Stimulated activated CD4-positive, alpha-beta T cell treated with anti-CD3 and anti-CD28 coated beads, Interleukin-4, amount 100 ng/mL, for 24 hours (primary cell): ENCODE measurements at places on chromosomes 12 and 14.
A peak's percentile ranks its signal among the peaks of the same experiment; 100 is the strongest.

DNA sequence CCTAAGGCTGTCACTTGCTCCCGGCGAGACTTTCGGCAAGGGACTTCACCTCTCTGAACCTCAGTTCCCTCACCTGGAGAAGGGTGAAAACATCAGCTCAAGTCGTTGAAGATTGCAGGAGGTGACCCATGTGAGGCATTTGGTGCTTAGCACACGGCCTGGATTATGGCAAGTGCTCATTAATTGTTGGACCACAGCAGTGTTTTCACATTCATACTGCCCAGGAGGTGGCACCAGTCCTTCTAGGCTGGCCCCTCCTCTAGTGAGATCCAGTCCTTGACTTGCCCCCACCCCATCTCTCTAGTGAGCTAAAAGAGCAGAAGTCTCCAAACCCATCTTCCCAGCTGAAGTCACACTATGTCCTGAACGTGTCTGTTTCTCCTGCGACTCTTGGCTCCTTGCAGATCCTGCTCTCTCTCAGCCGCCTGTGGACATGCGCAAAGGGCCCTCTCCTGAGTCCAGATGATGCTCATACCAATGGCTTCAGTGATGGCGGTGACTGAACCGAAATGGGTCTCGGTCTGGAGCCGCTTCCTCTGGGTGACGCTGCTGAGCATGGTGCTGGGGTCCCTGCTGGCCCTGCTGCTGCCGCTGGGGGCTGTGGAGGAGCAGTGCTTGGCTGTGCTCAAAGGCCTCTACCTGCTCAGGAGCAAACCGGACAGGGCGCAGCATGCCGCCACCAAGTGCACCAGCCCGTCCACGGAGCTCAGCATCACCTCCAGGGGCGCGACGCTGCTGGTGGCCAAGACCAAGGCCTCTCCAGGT, 1.6 kb downstream of the FICD start:
- DNase-seq = no peak

DNA sequence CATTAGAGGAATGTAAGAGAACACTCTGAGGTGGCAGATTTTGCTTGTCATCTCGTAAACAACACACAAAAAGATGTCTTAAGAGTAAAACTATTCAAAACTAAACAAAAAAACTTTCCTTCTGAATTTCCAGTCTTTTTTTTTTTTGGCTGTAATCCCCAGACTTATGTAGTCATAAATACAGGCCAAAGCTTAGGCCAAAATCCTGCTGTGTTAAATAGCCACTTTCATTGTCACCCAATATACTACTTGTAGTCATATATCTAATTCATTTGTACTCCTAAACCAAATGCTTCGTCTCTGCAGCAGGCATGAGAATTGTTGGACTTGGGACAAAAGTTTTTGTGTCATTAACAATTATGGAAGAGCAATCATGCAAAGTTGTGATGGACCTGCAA, 103.5 kb upstream of the ATF1 start:
- DNase-seq = no peak

DNA sequence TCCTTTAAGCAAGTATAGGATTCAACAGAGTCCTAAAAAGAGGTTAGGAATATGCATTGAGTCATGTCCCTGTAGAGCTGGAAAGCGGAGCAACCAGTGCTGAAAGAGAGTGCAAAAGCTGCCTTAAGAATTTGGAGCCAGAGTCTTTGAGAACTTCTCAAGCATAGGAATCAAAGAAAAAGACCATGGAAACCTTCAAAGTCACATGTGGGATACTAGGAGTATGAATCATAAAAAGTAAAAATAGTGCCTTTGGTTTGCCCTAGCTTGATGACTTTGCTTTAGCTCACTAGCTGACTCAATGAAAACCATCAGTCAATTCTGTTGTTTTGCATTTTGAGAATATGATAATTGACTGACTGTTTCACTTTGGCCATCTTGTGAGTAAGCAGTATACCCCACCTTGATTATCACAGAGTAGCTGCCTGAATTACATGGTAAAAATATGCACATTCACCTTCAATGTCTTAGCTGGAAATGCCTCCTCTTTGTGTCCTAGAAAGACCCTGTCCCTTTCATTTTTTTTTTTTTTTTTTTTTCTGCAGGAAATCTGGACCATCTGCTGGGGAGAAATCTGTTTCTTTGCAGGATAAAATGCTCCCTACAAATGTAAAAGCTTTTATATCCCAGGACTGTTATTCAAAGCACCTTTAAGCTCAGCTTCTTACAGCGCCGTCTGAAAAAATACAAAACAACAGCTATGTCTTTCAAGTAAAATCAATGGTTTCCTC, 248.6 kb upstream of the KRR1 start:
- DNase-seq = no peak

GRCh38 chr14:20179218-20179617, 11.5 kb upstream of the OR11G2 start:
- no peak for DNase-seq

DNA sequence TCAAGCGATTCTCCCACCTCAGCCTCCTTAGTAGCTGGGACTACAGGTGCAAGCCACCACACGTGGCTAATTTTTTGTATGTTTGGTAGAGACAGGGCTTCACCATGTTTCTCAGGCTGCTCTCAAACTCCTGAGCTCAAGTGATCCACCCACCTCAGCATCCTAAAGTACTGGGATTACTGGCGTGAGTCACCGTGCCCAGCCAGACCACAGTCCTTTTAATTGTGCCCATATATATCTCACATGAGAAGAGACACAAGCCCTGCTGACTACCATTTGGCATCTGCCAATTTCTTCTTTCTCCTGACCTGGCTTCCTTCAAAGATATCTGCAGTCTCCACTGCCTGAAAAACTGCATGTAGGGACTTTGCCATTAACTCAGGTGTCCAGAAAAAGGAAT, 142.5 kb downstream of the DPY19L2 start:
- no peak for DNase-seq

GRCh38 chr14:70622111-70622712, 19.5 kb upstream of the TTC9 start:
- peak; percentile 52 for DNase-seq

GRCh38 chr12:67929384-67929772, 59.9 kb upstream of the IFNG-AS1 start:
- no peak for DNase-seq

- no peak for DNase-seq
Measured at GRCh38 chr14:100790502-100791347, 35.2 kb upstream of the MEG3 start.

DNA sequence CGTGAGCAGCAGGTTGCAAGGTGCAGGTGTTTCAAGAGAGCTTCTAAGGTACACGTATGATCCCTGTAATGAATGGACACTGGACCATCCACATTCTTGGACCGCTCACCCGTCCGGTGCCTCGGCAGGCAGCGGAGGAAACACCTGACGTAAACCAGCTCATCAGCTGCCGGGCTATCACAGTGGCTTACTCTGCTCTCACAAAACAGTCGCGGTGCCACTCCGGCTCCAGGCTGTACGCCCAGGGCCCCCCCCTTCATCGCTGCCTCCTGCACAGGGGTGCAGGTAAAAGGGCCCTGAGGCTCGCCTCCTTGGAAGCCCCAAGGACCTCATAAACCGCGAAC, 436 bp downstream of the VPS33A start:
- peak; percentile 44 for DNase-seq

DNA sequence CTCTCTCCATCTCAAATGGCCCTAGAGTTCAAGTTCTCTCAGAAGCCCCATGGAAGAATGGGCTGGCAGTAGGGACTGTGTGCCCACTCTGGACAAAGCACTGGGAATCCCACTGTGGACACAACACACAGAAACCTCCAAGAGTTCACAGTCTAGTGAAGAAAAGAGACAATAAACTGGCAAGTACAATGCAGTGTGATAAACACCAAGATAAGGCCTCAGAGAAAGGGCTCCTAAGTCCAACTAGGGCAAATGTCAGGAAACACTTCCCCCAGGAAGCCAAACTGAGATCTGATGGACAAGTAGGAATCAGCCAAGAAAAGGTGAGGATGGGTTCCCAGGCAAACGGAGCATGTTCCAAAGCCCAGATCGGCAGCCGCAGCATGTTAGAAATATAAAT, 5.4 kb downstream of the VSIG10 start:
- DNase-seq = no peak

GRCh38 chr12:106750524-106750923, 24.0 kb upstream of the RIC8B start:
- no peak for DNase-seq

GRCh38 chr12:120350576-120351350, 18.2 kb downstream of the MSI1 start:
- no peak for DNase-seq

DNA sequence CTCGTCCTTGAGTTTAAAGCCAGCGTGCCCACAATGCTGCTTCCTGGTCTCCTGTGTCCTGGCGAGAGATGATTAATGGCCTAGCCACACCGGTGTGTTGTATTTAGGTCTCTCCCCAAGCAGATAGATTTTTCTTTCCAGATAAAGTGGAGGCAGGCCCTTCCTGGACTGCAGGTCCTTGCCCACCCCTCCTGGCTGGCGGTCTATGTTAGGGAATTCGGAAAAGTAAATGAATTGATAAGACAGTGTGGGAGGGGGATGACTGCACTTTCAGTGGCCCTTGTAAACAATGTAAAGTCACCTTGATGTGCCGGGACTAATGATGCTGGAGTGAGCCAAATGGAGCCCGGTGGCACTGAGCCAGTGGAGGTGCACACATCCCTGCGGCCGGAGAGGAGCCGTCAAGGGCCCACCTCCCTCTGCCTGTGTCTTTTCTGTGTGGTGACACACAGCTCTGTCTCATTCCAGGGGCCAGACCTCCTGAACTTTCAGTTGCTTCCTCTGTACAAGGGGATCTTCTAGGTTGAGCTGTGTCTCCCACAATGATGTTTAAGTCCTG, 70.6 kb upstream of the ESRRB start:
- no peak for DNase-seq

DNA sequence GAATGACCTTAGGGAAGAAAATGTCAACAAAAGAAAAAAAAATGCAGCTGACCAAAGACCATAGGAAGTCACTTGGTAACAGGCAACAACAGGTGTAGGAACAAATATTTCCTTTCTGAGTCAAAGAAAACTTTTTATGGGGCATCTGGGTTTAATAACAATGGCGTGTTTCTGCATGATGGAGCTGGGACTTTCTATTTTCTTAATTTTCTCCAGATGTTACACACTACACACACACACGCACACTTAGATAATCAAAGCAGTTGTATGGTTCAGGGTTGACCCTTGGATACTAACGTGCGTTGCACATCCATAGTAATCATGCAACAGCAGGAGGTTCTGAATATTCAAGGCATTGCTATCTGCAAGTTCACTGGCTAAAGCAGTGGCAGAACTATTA, 47.9 kb upstream of the NTF3 start:
- no peak for DNase-seq

DNA sequence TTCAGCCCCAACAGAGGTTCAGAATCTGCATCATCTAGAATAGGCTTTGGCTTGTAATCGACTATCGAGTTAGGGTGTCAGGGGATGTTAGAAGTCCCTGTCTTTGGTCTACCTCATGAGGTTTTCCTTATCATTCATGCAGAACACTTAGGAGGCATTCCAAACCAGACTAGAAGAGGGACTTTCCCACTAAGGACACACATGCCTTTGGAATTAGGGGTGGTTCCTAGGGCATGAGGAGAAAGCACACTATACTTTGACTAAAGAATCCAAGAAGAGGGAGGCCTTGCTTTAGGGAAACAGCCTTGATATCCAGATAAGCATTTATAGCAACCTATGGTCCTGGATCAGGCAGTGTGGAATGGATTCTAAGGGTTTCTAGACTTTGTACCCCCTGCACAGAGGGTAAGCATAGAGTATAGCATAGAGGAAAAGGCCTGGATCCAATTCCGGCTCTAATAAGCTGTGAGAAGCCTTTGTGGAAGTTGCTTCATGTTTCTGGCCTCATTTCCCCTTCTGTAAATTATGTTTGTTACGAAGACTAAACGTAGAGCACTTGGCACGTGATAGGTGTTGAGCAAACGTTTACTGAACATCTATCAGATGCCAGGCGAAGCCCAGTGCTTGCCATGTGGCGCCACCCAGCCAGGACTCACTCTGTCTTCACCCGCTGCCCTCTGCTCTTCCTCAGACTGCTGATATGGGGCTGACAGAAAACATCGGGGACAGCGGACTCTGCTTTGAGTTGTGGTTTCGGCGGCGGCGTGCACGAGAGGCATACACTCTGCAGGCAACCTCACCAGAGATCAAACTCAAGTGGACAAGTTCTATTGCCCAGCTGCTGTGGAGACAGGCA, 13.2 kb downstream of the ZNF219 start:
- DNase-seq = no peak

DNA sequence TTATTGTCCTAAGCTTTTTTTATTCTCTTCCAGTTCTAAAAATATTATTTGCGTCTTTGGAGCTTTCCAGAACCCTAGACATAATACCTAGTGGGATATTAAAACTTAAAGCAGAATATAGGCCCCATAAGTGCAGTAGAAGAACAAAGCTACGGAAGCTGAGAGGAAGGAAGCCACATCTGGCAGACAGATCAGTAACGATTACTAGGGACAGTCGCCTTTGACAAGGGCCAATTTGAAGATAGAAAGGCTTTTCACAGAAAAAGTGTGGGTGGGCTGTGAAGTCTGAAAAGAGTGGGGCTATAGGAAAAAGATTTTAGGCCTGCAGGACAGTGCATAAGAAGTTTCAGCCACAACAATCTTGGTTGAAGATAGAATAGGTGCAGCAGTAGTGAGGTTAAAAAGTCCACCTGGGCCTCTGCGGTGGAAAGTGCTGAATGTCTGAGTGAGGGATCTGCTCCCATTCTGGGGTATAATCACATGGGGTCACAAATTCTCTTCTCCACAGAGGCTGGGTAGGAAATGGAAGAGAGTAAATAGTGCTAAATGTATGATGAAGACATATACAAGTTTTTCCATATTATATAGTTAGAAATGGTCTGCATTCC, 114.5 kb downstream of the CMAS start:
- no peak for DNase-seq

DNA sequence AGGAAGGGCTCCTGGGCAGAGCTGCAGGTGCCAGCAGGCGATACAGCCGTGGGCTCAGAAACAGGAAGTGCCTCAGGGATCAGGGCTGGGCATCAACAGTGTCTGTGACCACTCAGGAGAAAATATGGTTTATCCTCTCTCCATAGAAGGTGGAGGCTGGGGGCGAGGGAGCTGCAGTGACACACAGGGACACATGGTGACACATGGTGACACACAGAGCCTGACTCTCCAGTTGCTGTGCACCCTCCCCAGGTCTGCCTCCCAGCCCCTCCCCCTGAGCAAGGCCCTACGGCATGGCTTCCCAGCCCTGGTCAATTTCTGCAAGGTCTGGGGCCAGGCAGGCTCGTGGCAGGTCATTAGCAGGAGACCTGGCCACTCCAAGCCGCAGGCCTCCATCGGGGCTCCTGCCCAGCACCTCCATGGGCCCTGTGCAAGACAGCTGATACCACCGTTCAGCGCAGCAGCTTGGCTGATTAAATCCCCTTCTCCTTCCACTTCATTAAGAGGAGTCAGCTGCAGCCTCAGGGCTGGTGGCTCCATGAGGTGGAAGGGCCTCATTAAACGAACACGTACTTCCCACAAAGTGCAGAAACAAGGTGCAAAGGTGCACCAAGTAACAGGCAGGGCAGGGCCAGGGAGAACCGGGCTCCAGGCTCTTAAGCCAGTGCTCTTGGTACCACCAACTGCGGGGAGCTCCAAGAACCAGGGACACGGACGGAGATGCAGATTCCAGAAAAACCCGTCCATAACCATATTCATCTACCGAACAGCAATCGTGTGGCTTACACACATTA, 60.7 kb downstream of the CCNK start:
- no peak for DNase-seq

- DNase-seq = no peak
Measured at GRCh38 chr14:42947991-42948390, 1341.3 kb downstream of the LRFN5 start.

- no peak for DNase-seq
Measured at GRCh38 chr14:83707056-83707455, 1822.9 kb upstream of the FLRT2 start.
